Epithelial cell of proximal tubule (primary cell): ENCODE measurements at places on chromosomes 16 and 17. TPM values are rescaled to one million over a fixed set of nuclear protein-coding genes. Genes with fewer than 3 reads are reported as not detected.
A peak's percentile ranks its signal among the peaks of the same experiment; 100 is the strongest.

Gene OTOA
- not detected in 2 replicates for total RNA-seq

Gene SEPTIN12
- not detected in 2 replicates for total RNA-seq

Gene TEX19
- total RNA-seq, result 0.07 TPM in 1 of 2 replicates, not detected in the other

Gene TERB1
- not detected in 2 replicates for total RNA-seq

Gene ZG16
- not detected in 2 replicates for total RNA-seq

Gene IL34
- total RNA-seq, result 0.86 TPM in 1 of 2 replicates, not detected in the other

Gene HSD3B7
- total RNA-seq, result 22.9 and 24.2 TPM in 2 replicates

Gene MARF1
- total RNA-seq, result 6.9 and 9.5 TPM in 2 replicates

Gene TLCD1
- 14.5 and 14.7 TPM in 2 replicates for total RNA-seq

Gene TMEM98
- total RNA-seq, result 139 and 180 TPM in 2 replicates

Gene CD300LB
- total RNA-seq, result not detected in 2 replicates

Gene TP53TG3F
- total RNA-seq, result not detected in 2 replicates

DNA sequence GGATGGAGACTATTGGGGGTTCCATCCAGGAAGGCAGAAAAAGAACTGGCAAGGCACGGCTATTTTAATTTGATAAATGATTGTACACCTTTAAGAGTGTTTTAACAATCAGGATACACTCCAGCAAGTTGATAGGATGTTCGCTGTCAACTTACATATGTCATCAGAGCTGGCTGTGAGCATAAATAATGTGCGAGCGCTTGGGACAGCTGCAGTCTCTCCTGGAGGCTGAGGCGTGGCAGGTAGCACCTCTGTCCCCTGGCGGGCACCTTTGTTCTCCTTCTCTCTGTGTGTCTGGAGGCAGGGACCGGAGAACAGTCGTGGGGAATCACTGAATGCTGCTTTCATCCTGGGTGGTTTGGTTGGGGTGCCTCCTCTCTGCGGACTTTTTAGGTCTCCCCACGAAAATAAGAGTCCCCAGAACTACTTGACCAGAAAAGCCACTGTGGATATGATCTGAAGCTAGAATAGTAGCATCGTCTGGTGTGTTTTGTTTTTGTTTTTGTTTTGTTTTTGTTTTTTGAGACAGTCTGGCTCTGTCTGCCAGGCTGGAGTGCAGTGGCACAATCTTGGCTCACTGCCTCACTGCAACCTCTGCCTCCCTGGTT lies 9.4 kb downstream of the BAHCC1 start:
- DNase-seq, result no peak

- DNase-seq, result no peak
These were observed 114.0 kb upstream of the ZFHX3 start for GRCh38 chr16:73161977-73162376.

DNA sequence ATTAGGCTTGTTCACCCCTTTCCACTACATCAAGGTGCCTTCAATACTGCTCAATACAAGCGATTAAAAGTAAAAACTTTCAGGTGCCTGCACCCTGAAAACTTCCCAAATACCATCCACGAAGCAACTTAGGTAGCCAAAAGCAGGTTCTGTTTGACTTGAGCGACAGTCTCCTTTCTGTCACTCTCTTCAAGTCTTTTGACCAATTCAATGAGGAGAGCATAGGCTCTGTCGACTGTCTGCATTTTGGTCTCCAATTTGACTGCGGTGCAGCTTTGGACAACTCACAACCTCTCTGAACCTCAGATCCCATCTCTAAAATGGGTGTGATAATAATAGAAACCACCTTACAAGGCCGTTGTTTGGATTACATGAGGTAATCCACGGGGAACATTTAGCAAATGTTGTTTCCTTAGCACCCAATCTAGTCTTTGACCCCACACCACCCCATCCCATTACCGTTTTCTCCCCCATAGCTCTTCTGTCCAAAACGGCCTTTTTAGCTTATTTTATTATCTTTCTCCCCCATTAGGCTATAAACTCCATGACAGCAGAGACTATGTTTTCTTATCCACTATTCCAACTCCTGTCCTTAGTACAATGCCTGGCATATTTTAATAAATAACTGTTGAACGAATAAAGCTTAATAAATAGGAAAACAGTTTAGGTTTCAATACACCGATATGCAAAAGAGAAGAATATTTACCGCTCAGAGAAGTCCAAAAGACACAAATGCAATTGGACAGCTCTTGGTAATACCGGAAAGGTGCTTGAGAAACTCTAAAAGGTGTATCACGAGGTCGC lies 999 bp downstream of the MARF1 start:
- no peak for DNase-seq

DNA sequence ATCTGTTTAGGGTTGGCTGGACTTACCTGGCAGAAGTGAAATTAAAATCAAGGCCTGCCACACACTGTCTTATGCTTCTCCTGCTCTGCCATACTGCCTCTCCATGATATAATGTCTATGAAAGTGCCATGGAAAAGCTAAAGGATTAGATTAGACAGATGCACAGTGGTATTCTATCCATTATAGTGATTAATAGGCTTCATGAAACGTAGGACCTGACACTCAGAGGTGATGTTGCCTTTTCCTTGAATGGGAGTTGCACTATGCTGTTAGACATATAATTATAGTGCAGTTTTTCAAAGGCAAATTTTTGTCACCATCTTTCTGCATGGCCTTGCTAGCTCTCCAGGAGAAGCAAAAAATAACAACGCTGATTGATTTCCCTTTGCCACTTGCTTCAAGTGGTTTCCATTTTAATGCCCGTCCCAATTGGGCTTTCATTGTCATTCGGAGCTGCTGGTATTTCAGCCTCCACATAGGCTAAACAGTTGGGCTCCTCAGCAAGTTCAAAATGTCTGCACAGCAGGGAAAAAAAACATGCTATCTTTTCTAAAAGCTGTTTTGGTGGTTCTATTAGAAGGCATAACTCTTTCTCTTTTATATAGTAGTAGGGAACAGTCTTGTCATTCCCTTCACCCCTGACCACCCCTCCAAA lies 502.8 kb upstream of the GOT2 start:
- no peak for DNase-seq

GRCh38 chr16:50360779-50361178 lies 8.0 kb downstream of the BRD7 start:
- DNase-seq, result no peak

DNA sequence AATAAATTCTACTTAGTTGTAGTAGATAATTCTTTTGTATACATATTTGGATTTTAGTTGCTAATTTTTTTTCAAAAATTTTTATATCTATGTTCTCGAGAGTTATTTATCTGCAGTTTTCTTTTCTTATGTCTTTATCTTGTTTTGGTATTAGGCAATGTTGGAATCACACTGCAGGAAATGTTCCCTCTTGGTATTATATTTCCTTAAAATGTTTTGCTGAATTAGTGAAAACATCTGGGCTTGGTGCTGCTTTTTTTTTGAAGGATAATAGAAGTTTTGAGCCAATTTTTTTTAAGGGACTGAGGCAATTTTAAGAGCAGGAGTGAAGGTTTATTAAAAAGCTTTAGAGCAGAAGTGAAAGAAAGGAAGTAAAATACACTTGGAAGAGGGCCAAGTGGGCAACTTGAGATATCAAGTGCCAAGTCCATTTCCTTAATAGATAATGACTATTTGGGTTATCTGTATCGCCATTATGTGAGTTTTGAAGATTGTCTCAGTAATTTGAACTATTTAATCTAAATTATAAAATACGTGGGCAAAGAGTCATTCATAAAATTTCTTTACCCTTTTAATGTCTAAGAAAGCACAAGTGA lies 1390.1 kb upstream of the CDH8 start:
- DNase-seq, result no peak

DNA sequence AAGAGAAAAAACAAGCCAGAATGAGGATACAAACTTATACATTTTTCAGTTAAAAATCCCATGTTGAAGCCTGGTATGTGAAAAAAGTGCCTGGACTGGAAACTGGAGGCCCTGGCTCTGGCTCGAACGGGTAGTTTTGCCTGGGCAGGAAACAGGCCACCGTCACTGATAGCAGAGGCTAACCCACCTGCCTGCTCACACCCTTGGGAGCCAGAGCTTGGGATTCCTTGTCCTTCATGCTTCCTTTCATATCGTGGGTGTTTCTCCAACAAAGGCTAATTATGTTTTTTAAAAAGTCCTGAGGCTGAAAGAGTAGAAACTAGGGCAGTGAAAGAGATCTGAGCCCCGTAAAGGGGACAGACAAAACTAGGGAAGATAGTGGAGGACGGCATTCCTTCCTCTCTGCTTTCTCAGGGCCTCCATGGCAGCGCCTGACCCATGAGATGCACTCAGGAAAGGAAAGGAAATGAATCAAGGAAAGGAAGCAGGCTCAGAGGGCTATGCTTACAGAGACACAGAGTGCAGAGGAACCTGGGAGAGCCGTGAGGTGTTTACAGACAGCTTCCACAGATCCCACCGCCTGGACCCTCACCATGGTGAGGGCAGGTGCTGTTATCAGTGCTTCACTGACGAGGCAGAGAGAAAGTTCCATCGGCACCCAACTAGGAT lies 138.1 kb downstream of the PARN start:
- DNase-seq, result no peak

DNA sequence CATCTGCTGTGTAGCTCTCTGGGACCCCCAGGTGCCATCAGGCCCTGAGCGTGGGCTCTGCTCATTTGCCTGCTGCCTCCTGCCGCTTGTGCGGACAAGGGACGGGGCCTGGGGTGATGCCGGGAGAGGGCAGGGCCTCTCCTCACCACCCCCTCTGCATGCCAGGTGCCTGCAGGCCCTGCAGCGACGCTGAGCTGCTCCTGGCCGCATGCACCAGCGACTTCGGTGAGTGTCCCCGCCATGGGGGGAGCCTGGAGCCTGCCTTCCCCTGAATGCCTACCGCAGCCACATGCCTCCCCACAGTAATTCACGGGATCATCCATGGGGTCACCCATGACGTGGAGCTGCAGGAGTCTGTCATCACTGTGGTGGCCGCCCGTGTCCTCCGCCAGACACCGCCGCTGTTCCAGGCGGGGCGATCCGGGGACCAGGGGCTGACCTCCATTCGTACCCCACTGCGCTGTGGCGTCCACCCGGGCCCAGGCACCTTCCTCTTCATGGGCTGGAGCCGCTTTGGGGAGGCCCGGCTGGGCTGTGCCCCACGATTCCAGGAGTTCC lies 1.9 kb downstream of the METRN start:
- DNase-seq, result no peak

DNA sequence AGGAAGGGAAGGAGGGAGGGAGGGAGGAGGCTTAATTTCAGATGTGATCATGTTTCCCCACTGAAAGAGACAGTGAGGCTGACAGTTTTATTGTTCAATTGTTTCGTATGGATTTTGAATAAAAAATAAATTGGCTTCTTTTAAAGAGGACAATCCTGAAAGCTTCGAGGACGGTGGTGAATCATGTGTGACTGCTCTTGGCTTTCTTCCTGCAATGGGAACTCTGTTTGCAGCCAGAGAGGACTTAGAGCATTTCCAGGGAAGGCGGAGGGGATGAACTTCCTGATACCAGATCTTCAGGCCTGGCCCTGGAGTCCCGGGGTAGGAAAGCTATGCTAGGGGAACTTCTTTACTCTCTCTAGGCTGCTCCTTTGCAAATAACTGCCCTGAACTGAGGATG lies 72.8 kb upstream of the C16orf82 start:
- no peak for DNase-seq

DNA sequence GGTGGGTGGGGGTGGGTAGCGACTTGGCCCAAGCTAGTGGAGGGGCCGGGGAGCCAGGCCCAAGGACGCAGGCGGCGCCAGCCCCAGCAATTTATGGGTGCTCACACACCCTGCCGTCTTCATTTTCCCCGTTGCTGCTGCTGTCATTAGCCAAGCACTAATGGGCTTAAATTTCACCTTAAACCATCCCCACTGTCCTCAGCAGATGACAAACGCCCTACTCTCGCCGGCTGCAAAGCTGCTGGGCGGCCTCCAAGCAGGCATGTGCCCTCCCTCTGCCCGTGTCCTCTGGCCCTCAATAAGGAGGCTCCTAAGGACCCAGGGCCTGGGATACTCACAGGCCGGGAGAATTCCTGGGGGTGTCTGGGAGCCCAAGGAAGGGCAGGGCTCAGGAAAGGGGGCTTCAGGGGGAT lies 66.1 kb downstream of the SREBF1 start:
- DNase-seq, result no peak

- no peak for DNase-seq
These were observed 161.3 kb downstream of the PMP22 start for GRCh38 chr17:15103785-15104184.

- no peak for DNase-seq
These were observed 22.3 kb upstream of the CDC6 start for GRCh38 chr17:40265337-40265736.

GRCh38 chr17:65515512-65515911 lies 45.9 kb downstream of the AXIN2 start:
- no peak for DNase-seq

DNA sequence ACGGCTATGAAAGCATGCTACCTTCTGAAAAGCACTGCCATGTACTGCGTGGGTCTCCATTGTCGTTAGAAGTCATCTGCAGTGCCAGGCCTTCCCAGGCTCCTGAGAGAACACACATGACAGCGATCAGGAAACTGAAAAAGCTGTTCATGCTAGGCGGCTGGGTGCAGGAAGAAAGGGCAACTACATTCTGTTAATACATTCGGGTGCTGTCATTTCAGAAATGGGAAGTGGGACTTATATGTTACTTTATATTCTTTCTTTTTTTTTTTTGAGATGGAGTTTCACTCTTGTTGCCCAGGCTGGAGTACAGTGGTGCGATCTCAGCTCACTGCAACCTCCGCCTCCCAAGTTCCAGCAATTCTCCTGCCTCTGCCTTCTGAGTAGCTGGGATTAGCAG lies 19.9 kb downstream of the CFAP20 start:
- DNase-seq, result no peak

DNA sequence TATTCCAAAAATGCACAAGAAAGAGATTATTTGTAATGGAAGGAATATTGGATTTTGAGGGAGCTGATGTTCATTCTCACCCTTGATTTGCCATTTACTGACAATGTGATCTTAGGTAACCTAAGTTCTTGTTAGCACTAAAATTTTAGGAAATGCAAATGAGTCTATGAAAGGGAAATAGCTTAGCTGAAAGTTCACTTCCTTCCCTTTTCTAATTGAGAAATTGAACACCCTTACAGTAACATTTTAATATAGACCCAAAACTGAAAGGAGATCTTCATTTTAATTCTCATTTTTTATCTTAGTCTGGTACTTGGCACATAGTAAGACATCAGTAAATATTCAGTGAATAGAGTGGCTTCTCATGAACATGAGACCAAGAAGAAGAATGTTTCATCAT lies 10.9 kb upstream of the WSB1 start:
- no peak for DNase-seq

- DNase-seq, result no peak
These were observed 94.5 kb downstream of the METRNL start for GRCh38 chr17:83173914-83174361.

- peak; percentile 50 for DNase-seq
These were observed 41.1 kb upstream of the FOXJ1 start for GRCh38 chr17:76182016-76182764.

GRCh38 chr16:89695875-89696669 lies 5.4 kb downstream of the SPATA2L start:
- DNase-seq, result no peak

DNA sequence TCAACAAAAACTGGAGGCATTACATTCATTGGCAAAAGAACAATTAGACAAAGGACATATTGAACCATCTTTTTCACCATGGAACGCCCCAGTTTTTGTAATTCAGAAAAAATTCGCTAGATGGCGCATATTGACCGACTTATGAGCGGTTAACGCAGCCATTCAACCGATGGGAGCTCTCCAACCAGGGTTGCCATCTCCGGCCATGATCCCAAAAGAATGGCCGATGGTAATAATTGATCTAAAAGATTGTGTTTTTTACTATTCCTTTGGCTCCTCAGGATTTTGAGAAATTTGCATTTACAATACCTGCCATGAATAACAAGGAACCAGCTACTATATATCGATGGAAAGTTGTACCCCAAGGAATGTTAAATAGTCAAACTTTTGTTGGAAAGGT lies 21.4 kb downstream of the ALOX15B start:
- no peak for DNase-seq

GRCh38 chr17:61335105-61335844 lies 64.4 kb upstream of the TBX2 start:
- peak; percentile 31 for DNase-seq
